ENCODE measurements at places on chromosomes 6 and 20. TPM values are rescaled to one million over a fixed set of nuclear protein-coding genes. Genes with fewer than 3 reads are reported as not detected.
A peak's percentile ranks its signal among the peaks of the same experiment; 100 is the strongest.

GRCh38 chr6:81786150-81786549, 33.7 kb upstream of the TENT5A start:
- no peak for DNase-seq

DNA sequence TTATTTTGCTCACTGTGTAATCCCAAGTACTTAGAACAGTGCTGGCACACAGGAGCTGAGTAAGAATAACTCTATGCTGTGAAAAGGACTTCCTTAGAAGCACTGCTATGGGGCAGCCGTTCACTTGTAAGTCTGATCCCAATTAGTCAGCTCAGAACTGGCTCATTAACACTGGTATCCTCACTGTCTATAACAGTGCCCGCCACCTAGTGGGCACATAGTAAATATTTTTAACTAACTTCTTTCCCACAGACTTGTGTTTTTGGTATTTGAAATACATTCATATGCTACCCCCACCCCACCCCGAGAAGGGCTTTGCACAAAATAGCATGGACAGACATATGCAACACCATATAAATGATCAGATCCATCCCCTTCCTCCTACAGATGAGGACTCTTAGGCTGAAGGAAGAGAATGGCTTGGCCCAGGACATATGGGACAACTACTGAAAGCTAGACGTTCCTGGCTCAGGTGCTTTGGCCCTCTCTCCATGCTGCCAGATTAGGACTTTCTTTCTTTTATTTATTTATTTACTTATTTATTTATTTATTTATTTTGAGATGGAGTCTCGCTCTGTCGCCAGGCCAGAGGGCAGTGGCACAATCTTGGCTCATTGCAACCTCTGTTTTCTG, 47.1 kb downstream of the DST start:
- peak; percentile 7 for DNase-seq

GRCh38 chr6:5159162-5159561, 74.0 kb downstream of the PPP1R3G start:
- DNase-seq = no peak

Gene SIGLEC1
- 0.05 TPM for total RNA-seq

Gene SNX21
- 0.83 TPM for total RNA-seq

Gene INSM1
- total RNA-seq = 14.6 TPM

Gene BEND6
- not detected for total RNA-seq

Measured in activated T-cell treated with anti-CD3 and anti-CD28 coated beads, Interleukin-2, amount 50 U/mL, for 4 hours (primary cell).